ENCODE measurements at places on chromosomes 1 and 21.

DNA sequence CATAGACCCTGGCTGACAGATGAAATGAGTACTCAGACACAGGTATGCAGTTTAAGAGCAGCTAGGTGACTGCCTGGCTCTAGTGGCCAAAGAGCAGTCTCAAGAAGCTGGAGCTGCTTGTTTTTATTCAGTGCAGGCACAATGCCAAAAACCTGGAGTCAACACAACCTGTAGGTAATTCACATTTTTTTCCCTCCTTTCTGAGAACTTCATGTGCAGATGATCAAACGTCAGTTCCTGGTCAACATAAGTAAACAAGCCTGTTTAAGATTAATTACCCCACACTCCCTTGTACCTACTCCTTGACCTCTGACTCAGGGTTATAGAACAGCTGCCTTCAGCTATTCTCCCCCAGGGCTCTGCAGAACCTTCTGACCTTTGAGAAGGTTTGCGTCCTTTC lies 17.3 kb upstream of the ACADM start:
- DNase-seq = no peak

DNA sequence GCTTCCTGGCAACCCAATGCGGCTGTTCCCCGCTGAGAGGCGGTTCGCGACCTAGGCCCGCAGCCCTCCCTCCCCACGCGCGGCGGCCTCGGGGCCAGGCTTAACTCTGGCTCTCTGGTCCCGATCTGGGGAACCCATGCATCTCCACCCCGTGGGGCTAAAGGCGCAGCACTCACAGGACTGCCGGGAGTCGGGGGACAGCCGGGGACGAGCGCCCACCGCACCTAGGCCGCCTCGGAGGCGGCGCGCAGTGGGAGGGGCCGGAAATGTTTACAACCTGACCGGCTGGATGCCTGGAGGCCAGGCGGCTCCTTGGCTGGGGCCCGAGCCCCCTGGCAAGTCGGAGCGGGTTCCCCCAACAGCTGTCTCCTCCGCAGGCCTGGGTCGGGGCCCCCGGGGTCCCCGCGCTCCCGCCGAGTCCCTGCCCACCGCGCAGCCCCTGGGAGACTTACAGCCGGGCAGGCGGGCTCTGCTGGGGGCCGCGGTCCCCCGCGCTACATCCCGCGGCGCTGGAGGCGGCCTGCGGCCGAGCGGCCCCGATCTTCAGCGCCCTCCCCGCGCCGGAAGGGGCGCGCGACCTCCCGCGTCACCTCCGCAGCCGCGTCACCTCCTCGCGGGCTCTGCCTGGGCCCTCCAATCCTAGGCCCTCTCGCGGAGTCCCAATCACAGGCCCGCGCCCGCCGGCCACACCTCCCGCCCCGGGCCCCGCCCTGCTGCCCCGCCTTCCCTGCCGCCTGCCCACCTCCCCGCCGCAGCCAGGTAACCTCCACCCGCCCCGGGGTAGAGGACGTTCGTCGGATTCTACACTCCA lies at the start of gene ADIPOR1:
TSS of gene ADIPOR1 (minus strand) at position 580 of the 811 bp plus-strand sequence. CDS start 7,242 bp downstream, outside the sequence.
- peak; percentile 95 for DNase-seq

DNA sequence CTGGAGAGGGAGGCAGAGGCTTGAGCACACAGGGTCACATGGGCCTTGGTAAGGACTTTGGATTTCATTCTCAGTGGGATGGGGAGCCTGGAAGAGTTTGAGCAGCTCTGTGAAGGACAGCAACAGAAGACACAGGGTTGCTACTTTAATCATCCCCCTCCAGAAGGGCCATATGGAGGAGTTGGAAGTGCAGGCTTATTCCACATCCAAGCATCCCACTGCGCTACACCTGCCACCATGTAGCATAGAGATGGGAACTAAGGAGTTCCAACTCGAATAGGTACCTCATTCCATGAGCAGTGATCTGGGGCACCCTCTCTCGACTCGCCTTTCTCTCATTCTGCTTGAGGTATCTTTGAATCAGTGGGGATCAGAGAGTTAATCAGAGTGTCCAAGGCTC lies 54.0 kb upstream of the CTTNBP2NL start:
- DNase-seq = no peak

DNA sequence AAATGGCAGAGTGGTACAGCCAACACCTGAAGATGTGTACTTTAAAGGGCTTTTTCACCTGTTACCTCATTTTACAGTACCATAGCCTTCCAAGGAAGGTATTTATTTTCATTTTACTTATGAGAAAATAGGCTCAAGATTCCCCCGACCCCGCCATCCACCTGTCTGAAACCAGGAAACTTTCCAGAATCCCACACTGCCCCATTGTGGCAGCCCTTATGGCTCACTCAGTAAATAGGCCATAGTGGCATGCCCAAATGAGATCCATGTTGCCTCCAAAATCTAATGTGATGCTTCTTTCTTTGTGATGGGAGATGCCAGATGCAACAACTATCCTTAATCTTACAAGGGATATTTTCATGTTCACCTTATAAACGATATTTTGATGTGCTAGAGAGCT lies 97.8 kb downstream of the EBNA1BP2 start:
- DNase-seq = no peak

DNA sequence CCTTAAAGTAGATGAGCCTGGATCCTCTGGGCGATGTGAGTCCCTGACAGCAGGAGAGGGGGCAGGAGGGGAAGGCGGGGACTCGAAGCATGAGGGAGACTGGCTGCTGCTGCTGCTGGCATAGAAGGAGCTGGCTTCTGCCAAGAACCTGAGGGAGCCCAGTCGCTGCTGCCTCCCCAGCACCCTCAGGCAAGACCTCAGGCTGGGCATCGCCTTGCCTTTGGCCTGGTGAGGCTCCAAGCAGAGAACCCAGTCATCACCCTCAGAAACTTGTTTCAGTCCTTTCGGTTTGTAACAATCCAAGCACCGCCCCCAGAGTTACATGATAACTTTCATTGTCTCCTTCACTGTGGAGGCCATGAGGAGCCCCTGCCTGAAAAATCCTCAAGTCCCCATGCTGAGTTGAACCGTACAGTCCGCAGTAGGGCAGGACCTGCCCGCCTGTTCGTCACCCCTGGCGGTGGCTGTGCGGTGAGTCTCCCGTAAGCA lies 38.8 kb downstream of the POFUT2 start:
- no peak for DNase-seq

Data from CD4-positive, alpha-beta T cell treated with Interleukin-6 for 4 hours (primary cell).